Activated naive CD8-positive, alpha-beta T cell treated with anti-CD3 and anti-CD28 coated beads, Interleukin-2, amount 10 ng/mL, durations not matched to agents 7 days and 5 days (primary cell): ENCODE measurements at places on chromosomes 16 and 17. TPM values are rescaled to one million over a fixed set of nuclear protein-coding genes. Genes with fewer than 3 reads are reported as not detected.

The CCL4 gene
- 12.2 TPM for total RNA-seq

The AANAT gene
- not detected for total RNA-seq

The MT1F gene
- total RNA-seq, result 24.1 TPM

The NEUROD2 gene
- not detected for total RNA-seq

The KRT23 gene
- not detected for total RNA-seq

The LRRC37A gene
- 7.6 TPM for total RNA-seq
